Forelimb muscle (tissue), 1 donor: ENCODE measurements at places on chromosomes 2 and 18.

DNA sequence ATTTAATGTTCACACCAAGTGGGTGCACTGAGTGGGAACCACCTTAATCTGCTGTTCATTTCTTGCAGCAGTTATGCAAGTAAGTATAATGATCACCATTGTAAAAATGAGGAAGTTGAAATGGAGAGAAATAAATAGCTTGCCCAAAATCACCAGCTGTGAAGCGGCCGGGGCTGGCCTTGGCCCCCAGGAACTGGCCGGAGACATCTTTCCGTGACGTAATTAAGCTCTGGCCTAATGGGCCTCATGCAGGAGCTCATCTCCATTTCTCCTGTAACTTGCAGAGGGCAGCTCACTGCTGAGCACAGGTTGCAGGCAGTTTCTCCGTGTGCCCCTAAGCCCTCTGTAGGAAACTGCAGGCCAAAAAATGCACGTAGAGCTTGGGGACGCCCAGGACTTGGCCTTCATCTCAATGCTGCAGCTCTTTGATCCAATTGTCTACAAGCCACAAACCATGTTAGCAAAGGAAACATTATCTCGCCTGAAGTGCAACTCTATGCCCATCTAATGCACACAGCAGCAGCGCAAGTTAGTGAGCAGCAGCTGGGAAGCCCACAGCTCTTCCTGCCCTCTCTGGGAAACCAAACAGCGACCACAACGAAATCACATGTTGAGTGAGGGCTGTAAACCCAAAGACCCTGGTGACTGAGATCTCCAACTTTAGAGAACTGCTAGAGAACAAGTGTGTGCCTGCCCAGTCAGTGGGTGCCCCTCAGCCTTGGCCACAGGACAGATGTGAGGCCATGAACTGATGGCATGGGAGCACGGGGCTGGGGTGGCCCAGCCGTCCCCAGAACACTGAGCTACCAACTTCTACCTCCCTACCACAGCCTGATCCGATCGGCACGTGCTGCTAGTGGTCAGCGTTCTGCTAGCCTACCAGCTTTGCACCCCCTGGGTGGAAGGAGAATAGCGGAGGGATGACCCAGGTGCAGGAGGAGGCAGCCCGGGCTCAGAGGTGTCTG, 28.8 kb downstream of the APCDD1 start:
- DNase-seq = no peak

DNA sequence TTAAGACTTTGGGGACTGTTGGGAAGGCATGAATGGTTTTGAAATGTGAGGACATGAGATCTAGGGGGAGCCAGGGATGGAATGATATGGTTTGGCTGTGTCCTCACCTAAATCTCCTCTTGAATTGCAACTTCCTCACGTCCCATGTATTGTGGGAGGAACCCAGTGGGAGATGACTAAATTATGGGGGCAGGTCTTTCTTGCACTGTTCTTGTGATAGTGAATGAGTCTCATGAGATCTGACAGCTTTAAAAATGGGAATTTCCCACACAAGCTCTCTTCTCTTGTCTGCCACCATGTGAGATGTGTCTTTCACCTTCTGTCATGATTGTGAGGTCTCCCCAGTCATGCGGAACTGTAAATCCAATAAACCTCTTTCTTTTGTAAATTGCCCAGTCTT, 11.5 kb upstream of the MBP start:
- DNase-seq = no peak

DNA sequence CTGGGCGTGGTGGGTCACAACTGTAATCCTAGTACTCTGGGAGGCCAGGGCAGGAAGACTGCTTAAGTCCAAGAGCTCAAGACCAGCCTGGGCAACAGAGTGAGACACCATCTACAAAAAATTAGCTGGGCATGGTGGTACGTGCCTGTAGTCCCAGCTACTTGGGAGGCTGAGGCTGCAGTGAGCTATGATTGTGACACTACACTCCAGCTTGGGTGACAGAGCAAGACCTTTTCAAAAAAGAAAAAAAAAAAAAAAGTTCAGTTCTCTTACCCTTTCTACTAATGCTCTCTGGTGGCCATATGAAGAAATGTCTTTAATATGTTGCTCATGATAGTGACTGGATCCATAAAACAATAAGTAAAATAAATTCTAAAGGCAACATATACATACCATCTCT, 14.9 kb downstream of the TYW5 start:
- no peak for DNase-seq

- no peak for DNase-seq
Measured at GRCh38 chr2:29066271-29066860, 8.0 kb downstream of the PCARE start.

- no peak for DNase-seq
Measured at GRCh38 chr18:48992791-48993555, 42.2 kb upstream of the SMAD7 start.

DNA sequence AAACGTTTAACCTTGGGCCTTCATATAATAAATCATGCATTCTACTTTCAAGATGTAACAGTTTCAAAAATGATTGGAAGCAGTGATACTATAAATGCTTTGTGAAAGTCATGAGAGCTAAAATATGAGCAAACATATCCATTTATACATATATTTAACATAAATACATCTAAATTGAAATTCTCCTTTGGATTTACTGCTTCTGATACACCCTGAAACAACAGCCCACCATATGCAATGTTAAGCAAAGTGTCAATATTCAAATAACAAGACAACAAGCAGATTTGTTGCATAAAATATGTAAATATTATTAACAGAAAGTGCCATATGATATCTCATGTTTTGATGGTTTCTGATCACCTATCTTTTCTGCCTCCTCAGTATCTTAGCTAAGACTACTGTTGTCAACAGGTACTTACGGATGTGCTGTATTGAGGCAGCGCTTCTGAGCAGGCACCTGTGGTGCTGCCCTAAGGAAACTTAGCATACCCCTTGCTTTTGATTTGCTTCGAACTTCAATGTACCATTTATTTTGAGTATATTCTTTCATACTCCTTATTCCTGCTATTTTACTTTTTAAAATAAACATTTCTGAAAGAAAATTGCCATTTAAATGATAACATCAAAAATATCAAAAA, 6.1 kb downstream of the FIGN start:
- no peak for DNase-seq

DNA sequence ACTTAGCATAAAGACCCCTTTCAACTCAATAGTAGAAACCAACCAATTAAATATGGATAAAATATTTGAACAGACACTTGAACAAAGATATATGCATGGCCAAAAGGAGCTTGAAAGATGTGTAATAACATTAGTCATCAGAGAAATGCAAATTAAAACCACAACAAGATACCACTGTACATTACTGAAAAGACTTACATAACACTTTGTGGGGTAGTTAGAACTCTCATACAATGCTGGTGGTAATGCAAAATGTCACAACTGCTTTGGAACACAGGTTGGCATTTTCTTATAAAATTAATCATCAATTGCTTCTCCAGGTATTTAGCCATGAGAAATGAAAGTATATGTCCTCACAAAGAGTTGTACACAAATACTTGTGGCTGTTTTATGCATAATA, 60.7 kb downstream of the TTC27 start:
- no peak for DNase-seq

DNA sequence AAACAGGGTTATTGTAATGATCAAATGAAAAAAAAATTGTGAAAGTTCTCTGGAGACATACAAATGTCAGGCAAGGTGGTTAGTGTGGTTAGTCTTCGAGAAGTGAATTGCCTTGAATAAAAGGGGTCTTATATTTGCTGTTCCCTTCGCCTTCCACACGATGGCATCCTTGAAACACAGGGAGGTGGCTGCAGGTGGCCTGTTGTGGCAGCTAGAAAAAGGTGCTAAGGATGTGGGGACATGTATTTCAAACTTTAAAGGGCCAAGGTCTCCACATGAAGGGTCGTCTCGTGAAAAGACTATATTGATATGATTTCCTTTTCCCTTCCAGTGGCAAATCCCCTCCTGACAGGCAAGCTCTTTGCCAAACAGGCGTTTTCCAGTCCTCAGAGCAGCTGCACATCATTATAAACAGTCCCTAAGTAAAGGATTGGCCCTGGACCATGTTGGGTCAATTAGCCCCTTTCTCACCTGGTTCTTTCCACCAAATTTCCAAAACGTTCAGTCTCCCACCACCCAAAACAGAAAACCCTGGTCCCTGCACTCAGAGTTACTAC, 68.5 kb downstream of the COPS8 start:
- no peak for DNase-seq

GRCh38 chr18:35407871-35408481, 30.8 kb upstream of the ZNF396 start:
- DNase-seq = no peak

GRCh38 chr2:181252262-181253148, 204.7 kb upstream of the ITGA4 start:
- DNase-seq = no peak

DNA sequence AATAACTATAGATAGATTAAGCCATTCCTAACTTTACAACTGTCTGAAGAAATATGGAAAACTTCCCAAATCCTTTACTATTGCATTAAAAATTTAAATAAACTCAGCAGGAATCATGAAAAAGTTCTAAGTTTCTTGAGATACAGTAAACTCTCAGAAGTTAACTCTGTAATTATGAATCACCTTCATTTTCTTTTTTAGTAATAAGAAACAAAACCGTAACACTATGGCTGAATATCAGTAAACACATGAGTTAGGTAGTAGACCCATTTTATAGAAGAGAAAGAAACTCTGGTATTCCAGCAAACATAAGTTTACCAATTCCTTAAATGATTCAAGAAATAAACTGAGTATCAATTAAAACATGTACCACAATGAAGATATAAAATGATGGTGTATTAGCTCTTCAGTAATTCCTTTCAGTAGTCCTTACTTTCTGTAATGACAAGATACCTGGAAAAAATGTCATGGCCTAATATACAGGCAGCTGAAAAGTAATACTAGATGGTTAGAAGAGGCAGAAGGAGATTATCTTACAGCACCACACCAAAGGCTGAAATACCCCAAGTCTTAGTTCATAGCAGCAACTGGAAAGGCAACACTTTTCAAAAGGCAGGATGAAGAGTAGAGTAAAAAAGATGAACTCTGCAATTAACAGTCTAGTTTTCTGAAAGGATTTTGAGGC, 11.5 kb downstream of the TRIP12 start:
- DNase-seq = no peak

GRCh38 chr2:136402281-136402680, 284.3 kb upstream of the CXCR4 start:
- no peak for DNase-seq

- no peak for DNase-seq
Measured at GRCh38 chr2:15133461-15133860, 427.7 kb downstream of the NBAS start.

- no peak for DNase-seq
Measured at GRCh38 chr2:229712136-229712535, 2.2 kb downstream of the DNER start.

DNA sequence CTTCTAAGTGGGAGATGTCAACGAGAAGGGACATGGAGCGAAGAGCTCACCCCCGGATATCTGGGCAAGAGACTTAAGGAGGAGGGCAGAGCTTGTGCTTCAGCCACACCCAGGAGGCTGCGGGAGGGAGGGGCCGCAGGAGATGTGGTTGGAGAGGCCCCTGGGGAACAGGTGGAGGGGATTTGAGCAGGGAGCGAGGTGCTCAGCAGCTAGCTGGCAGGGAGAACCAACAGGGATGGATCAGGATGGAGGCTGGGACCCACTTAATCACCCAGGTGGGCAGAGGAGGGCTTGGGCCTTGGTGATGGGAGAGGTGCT, 78.3 kb downstream of the MBP start:
- DNase-seq = no peak

DNA sequence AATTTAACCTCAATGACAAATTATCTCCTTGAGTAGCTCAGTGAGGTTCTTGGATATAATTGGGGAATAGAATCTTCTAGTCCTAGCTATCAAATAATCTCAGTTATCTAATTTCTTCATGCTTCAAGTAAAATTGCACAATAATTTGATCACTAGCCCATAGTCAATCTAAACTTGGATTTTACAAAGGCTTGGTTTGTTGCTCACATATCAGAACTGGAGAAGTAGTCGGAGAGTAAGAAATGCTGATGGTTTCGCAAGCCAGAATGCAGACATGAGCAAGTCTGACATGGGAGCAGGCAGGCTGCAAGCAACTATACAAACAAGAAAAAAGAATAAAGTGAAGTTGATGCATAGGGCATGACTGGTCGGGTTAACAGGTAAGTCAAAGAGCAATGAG, 11.7 kb upstream of the PDE11A start:
- DNase-seq = no peak

- DNase-seq = no peak
Measured at GRCh38 chr2:10721396-10722251, at the start of gene ATP6V1C2. TSS of gene ATP6V1C2 (plus strand) at chr2:10721630. CDS start at chr2:10722850, 1,220 bp downstream.

GRCh38 chr2:44707945-44708660, 233.4 kb upstream of the SIX3 start:
- no peak for DNase-seq
